Activated T-helper 2 cell treated with anti-CD3 and anti-CD28 coated beads, Interferon-gamma antibody, Interleukin-2, Interleukin-4, amounts not matched to agents 10 μg/mL and 5 μg/mL and 100 μg/mL, durations not matched to agents 14 hours and 24 hours and 36 hours (primary cell): ENCODE measurements at places on chromosomes 16 and 17.
A peak's percentile ranks its signal among the peaks of the same experiment; 100 is the strongest.

DNA sequence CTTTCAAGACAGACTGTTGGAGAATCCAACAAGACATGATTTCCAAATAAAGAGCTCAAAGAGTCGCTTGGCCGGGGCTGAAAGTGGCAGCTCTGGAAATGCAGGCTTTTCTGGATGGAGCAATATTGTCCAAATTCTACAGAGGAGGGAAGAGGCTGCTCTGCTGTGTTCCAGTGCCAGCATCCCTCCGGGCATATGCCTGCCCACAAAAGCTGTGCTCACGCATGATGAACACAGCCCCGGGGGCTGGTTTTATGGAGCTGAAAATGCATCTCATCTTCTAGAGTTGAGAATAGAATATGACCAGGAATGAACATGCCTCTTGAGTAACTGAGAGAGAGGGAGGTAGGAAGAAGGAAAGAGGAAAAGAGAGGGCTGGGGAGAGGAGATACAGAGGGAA, 74.7 kb upstream of the TOX3 start:
- no peak for DNase-seq

DNA sequence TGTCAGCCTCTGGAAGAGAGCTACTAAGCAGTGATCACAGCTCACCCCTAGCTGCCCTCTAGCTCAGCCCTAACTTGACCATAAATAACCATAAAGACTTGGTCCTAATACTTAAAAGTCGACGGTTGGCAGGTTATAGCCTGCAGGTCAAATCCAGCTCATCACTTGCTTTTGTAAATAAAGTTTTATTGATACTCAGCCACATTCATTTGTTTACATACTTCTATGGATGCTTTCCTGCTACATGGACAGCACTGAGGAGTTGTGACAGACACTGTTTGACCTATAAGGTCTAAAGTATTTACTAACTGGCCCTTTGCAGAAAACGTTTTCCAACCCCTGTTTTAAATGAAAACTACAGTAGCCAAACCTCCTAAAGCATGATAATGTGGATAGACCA, 151.6 kb upstream of the ASIC2 start:
- no peak for DNase-seq

DNA sequence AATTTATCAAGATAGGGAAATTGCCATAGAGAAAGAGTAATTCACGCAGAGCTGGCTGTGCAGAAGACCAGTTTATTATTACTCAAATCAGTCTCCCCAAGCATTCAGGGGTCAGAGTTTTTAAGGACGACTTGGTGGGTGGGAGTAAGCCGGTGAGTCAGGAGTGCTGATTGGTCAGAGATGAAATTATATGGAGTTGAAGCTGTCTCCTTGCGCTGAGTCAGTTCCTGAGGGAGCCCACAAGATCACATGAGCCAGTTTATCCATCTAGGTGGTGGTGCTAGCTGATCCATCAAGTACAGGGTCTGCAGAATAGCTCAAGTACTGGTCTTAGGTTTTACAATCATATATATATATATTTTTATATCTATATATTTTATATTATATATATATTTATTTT, 6.0 kb upstream of the AQP8 start:
- DNase-seq = no peak

DNA sequence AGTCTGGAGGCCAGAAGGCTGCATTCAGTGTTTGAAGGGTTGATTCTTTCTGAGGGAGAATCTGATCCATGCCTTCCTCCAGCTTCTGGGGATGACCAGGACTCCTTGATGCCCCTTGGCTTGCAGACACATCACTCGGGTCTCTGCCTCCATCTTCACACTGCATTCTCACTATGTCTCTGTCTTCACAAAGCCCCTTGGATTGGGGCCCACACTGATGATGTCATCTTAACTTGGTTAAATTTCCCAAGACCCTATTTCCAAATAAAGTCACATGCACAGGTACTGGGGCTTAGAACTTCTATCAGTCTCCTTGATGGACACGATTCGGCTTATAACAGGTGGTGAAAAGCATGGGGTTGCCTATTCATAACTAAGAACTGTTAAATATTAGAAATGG, 112.1 kb upstream of the MYOCD start:
- no peak for DNase-seq

DNA sequence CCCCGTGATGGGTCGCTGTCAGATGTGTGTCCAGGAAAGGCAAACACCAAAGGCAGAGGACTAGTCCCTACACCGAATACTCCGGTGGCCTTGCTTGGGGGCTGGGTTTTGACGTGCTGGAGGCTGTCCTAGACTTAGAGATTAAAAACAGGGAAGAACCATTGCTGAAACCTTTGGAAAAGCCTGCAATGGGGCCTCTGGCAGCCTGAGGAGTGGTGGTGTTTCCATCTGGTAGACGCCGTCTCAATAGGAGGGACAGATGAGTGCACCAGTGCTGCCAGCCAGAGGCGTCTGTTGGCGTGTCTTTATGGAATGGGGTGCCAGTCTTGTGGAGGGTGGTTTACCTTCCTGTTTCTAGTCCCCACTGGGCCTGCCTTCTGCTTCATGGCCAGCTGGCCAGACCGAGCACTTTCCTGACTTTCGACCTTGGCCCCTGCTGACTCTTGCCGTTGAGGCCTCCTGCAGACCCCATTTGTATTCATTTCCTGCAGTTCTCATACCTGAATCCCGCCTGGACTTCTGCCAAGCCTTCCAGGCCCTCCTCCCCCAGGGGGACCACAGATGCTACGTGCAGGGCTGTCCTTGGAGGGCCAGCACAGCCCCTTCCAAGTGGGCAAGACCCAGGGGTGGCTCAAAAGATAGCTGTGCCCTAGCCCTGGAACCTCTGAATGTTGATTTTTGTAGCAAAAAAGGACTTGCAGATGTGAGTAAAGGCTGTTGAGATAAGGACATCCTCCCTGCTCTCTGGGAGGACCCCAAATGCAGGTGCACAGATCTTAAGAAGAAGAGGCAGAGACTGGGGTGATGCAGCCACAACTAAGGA, 1.9 kb upstream of the DNASE1 start:
- DNase-seq = no peak

- no peak for DNase-seq
These were observed 12.1 kb upstream of the CYB5B start for GRCh38 chr16:69412287-69412686.

DNA sequence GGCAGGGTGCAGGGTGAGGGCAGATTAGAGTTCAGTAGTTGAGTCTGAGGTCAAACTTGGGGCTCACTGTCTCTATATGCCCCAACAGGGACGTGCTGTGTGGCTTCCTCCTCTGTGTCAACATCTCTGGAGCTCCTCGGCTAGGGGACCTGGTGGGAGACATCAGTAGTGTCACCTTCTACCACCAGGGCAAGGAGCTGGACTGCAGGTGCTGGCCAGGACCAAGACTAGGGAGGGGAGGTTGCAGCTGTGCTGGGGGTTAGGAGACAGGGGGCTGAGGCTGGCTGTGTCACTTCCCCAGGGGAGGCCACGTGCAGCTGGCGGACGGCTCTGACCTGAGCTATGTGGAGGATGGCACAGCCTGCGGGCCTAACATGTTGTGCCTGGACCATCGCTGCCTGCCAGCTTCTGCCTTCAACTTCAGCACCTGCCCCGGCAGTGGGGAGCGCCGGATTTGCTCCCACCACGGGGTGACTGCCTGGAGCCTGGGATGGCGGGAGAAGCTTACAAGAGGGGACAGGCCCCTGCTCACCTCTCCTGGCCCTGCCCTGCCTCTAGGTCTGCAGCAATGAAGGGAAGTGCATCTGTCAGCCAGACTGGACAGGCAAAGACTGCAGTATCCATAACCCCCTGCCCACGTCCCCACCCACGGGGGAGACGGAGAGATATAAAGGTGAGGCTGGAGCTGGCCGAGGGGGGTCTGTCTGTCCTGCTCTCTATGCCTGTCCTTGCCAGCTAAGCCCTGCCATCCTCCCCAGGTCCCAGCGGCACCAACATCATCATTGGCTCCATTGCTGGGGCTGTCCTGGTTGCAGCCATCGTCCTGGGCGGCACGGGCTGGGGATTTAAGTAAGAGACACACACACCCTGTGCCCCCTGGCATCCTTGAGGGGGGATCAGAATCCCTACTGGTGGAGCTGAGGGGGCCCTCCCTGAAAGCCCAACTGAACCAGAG, 18.9 kb downstream of the ADAM11 start:
- DNase-seq = no peak

GRCh38 chr16:28136751-28137434, 73.4 kb upstream of the GSG1L start:
- peak; percentile 39 for DNase-seq

GRCh38 chr17:6514371-6514770, 42.0 kb downstream of the PITPNM3 start:
- DNase-seq = no peak

- DNase-seq = no peak
These were observed 19.2 kb downstream of the ADCY7 start for GRCh38 chr16:50285406-50286003.

- DNase-seq = peak; percentile 48
These were observed 8.5 kb upstream of the SSTR2 start for GRCh38 chr17:73156166-73156840.

GRCh38 chr17:51119415-51120356, 982 bp downstream of the SPAG9 start:
- DNase-seq = peak; percentile 44

- DNase-seq = no peak
These were observed 197.2 kb downstream of the RGS9 start for GRCh38 chr17:65334406-65334805.

- DNase-seq = no peak
These were observed 42.6 kb downstream of the KLHDC4 start for GRCh38 chr16:87723226-87723623.

DNA sequence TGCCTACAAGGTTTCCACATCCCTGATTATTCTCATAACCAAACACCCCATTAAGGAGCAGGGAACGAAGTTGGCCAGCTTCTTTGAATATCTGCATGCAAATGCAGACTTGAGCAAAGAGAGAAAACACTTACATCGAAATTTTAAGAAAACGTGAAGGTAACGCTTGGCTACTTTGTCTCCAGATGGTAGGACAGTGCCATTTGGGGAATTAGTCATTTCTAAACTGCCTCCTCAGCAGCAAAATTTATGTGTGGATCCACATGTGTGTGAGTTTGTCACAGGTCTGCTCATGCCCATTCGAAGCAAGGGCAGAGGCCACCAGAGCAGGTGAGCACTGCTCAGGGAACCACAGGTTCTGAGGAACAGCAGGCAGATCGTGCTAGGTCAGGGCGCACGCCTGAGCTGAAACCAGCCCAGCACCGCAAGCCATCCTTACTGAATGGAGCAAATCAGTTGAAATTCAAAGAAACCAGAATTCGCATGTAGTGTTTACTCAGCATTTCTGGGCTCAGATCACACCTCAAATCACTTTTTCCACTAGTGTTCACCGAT, 80.1 kb downstream of the SOCS1 start:
- DNase-seq = peak; percentile 35

DNA sequence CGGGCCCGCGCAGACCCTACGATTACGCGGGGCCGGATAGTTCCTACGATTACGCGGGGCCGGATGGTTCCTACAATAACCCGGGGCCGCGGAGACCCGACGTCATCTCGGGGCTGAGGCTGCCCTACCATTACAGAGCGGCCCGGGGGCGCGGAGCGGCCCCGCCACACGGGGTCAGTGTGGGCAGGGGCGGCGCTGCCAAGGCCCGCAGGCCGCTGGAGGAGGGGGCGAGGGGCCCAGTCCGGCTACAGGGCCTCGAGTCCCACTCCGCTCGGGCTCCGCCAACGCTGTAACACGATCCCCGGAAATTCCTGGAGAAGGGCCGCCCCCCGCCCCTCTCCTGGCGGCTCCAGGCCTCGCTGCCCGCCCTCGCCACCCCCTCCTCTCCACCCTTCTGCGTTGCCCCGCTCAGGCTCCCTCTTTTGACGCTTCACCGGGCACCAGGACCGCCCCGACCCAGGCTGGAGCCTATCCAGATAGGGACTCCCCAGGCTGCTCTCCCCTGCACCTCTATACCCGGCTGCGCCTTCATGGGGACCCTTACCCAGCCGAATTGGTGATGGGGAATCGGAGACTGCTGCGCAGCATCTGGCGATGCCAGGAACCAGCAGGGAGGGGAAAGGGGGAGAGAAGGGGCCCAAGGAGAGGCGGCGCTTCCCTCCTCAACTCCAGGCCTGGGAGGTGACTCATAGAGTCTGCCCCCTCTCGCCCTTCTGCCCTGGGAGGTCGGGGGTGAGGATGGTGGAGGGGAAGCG, at the start of gene RAB34:
TSS of gene RAB34 (minus strand) at position 291 of the 755 bp plus-strand sequence. CDS start 602 bp downstream, outside the sequence.
- DNase-seq = no peak

DNA sequence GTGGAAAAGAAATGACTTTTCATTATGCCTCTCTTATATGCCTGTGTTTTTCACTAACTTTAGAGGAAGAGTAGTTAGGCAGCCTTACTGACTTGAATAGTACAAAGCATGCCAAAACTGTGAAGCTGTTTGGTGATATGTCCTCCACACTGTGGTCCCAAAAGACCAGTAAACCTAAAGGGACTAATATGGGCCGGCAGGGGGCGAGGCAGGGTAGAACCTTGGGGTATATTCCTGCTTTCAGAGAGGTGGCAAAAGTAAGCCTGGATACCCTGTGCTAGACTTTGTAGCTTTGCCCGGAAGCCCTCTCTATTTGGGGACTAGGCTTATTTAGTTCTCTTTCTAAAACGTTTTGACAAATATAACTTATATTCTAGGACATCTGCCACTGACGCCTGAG, 36.5 kb upstream of the VWA3A start:
- no peak for DNase-seq

DNA sequence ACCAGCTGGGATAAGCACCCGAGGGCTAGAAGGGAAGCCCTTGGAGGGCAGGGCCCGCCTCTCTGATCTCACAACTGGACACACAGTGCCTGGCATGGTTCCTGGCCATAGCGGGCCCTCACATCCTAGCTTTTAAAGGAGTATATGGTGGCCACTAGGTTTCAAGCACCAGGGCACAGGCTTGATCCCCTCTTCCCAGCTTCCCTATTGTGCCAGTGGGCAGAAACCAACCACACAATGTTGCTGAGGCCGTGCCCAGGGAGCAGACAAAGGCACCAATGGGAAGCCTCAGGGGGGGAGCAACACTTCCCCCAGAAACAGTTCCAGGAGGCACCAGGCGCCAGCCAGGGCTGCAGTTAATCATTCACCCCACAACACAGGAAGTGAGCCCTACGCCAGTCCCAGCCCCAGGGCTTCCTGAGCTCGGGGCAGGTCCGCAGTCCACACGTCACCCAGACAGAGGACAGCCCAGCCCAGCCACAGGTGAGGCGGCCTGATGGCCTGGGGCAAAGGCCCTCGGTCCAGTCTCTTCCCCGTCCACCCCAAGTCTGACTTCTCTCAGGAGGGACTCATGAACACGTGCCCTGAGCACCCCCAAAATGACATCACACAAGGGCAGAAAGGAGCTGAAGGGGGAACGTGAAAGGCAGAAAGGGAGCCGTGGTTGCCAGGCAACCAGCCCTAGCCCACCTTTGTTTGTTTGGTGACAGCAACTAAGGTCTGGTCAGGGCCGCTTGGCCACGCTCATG, 12.8 kb downstream of the SMIM5 start:
- DNase-seq = no peak

- DNase-seq = no peak
These were observed 4.1 kb upstream of the PITPNA start for GRCh38 chr17:1566505-1567199.
